Stimulated activated CD4-positive, alpha-beta T cell treated with anti-CD3 and anti-CD28 coated beads, Interleukin-12 subunit alpha, Interleukin-12 subunit beta, amount 100 ng/mL, for 48 hours (primary cell): ENCODE measurements at places on chromosomes 5 and 9.
A peak's percentile ranks its signal among the peaks of the same experiment; 100 is the strongest.

GRCh38 chr9:131545786-131546335 is 538 bp downstream of the PRRT1B start:
- DNase-seq = no peak

GRCh38 chr9:130770679-130771442 is 64.2 kb upstream of the ABL1 start:
- DNase-seq = no peak

DNA sequence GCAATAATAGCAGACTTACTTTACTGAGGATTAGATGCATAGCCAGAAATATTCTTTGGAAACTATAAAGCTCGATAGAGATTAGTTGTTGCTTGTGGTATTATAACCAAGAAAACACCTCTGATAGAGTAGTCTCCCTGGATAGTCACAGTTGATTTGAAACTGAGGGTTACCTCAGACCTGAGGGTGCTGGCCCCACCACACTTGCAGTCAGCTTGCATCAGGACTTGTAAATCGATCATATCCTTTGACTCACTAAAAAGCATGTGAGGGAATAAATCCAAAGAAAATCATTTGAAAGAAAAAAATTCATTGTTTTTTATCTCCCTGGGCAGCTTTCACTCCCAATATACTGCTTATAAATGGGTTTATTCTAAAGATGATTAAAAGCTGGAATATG is 39.4 kb downstream of the GALNT12 start:
- no peak for DNase-seq

DNA sequence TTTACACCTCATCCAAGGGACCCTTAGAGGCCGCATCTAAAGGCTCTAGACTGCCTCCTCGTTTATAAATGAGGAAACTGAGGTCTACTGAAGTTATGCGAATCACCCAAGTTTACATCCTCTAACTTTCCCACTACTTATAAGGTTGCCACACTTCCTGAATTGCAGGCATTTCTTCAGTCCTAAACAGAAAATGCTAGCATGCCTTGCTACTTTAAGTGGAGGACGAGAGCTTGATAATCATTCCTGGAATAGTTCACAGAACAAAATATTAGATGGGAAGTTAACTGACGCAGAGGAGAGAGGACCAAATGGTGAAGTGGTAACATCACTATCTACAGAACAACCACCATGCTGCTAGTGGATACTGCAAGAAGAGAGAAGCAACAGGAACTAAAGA is 85.8 kb downstream of the GNAQ start:
- no peak for DNase-seq

GRCh38 chr5:73373814-73374510 is 74.6 kb downstream of the FOXD1 start:
- DNase-seq = no peak

GRCh38 chr9:694403-695154 is 146.9 kb upstream of the DMRT1 start:
- no peak for DNase-seq

- DNase-seq = no peak
These were observed 9.0 kb downstream of the FXN start for GRCh38 chr9:69044240-69045219.

DNA sequence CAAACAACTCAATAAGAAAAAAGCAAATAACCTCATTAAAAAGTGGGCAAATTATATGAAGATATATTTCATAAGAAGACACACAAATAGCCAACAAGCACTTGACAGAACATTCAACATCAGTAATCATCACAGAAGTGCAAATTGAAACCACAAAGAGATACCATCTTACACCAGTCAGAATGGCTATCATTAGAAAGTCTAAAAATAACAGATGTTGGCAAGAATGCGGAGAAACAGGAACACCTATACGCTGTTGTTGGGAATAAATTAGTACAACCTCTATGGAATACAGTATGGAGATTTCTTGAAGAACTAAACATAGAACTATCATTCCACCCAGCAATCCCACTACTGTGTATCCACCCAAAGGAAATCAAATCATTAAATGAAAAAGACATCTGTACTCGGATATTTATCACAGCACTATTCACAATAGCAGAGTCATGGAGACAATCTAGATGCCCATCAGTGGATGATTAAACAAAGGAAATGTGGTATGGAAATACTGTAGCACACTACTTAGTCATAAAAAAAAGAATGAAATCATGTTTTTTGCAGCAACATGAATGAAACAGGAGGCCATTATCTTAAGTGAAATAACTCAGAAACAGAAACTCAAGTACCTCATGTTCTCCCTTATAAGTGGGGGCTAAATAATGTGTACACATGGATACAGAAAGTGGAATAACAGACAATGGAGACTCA is 106.8 kb upstream of the FST start:
- DNase-seq = no peak

DNA sequence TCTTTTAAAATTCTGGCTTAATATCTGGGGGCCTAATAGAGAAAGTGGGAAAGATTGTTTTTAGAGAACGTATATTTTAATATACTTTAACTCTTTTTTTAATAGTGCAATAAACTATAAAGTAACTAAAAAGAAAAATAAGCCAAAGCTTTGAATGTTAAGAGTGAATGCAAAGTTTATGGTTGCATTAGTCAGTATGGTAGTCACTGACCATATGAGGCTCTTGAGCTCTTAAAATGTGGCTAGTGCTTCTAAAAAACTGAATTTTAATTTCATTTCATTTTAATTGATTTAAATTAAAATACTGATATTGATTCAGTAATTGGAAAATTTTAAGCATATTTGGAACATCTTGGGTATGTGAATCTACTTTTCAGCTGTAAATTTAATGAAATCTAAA is 310.7 kb downstream of the PJA2 start:
- DNase-seq = no peak

DNA sequence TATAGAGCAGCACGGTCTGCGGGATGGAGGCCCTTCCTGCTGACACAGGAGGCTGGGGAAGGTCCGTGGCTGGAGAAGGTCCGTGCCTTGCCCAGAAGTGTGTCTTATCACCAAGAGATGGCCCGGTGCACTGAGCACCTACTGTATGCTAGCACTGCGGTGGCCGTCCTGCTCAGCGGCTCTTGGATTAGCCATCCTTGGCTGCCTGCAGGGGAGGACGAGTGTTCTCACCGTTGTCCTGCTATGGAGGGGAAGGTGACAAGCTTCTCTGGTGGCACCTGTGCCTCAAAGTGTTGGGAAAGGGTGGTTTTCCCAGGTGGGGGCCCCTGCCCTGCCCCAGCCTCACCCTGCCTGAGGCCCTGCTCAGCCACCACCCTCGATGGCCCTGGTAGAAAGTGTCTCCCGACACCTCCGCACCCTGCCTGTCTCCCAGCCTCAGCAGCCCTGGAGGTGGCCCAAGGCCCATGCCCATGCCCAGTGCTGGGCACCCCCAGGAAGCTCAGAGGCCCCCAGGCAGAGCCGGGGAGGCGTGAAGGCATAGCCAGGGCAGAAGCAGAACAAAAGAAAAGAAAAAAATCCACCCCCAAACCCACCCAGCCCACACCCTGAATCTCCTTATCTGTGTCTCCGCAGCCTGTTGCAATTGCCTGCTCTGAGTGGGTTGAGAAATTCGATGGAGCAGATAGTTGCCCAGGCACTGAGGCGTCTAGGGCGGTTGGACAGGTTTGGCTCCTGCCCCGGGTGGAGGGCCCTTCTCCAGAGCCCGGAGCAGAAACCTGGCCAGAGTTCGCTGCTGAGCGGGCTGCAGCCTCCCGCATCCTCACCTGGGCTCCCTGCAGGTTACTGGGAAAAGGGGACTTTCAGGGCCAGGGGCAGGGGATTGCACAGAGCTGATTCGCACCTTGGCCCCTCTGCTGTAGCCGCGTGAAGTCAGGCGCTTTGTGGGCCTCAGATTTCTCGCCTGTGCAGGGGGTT is 30.5 kb downstream of the RXRA start:
- DNase-seq = no peak

DNA sequence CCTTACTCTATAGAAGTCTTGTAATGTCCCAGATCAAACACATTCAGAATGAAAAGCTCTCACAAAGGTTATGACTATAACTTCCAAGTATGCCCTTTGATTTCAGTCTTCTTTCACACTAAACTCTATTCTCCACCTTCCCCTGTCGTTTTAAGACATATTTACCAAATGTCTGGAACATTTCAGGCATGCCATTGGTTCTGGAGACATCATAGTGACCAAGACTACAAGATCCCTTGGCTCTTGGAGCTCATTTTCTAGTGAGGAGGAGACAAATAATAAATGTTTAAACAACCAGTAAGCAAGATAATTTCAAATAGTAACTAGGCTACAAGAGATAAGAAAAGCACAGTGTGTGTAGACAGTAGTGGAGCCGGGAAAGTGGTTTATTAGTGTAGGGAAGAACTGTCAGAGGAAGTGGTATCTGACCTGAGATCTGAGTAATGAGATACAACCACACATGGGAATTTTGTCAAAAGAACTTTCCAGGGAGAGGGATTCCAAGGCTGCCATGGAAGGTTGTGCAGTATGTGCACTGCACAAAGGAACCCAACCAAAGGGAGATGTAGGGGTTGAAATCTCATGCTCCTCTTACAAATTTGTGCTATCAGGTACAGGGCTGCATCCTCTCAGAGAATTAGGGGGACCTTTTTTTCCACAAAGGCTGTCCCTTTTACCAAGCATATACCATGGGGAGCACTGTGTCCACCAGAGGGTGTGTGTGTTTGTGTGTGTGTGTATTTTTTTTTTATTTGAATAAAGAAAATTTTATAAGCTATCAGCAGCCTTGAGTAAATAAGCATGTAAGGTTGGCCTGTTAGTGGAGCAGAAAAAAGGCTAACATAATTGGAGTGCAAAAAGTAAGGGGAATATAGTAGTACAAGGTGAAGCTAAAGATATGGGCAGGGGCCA is 1279.1 kb upstream of the WWC1 start:
- DNase-seq = no peak

DNA sequence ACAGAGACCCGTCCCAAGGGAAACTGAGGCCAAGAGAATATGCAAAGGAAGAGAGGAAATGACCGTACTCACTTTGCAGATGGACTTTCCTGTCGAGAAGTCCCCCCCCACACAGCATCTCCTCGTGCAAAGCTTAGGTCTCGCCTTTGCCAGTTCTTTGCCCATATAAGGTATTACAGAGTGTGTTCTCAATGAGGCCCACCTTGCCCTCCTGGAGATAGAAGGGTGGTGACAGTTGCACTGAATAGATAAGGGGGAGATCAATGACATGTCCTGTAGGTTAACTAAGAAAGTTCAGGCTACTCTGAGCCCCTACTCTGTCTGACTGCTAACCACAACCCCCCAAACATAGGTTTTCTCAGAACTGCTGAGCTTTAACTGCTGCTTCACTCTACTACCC is 68.2 kb upstream of the SPTLC1 start:
- no peak for DNase-seq

GRCh38 chr9:83932011-83932410 is 10.8 kb upstream of the KIF27 start:
- no peak for DNase-seq

- DNase-seq = no peak
These were observed 238.4 kb downstream of the NR2F1-AS1 start for GRCh38 chr5:93342563-93343061.

- DNase-seq = no peak
These were observed 10.7 kb downstream of the SLC35A4 start for GRCh38 chr5:140575309-140575708.

- DNase-seq = no peak
These were observed 90.2 kb upstream of the SH3GL2 start for GRCh38 chr9:17488662-17489061.

GRCh38 chr5:107661038-107661649 is 9.6 kb downstream of the EFNA5 start:
- DNase-seq = no peak

GRCh38 chr5:134422791-134423365 is 11.2 kb upstream of the CDKN2AIPNL start:
- DNase-seq = no peak

DNA sequence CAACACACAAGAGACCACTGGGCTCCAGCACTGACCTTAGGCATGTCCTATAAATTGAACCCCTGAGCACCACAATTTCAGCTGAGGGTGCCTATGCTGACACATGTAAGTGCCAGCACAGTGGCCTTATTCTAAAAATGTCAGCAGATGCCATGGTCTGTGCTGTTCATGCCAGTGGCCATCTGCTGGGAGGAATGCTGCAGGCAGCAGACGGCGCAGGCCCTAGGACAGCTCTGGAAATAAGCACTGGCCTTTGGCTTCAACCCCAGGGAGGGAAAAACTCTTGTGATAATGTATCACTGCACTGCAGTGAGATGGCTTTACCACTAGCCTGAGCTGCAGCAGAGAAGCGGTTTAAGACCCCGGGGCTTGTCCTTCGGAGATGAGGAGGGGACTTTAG is 98.5 kb downstream of the SYK start:
- no peak for DNase-seq

- peak; percentile 80 for DNase-seq
These were observed 33.6 kb upstream of the GLIPR2 start for GRCh38 chr9:36102742-36103495.

DNA sequence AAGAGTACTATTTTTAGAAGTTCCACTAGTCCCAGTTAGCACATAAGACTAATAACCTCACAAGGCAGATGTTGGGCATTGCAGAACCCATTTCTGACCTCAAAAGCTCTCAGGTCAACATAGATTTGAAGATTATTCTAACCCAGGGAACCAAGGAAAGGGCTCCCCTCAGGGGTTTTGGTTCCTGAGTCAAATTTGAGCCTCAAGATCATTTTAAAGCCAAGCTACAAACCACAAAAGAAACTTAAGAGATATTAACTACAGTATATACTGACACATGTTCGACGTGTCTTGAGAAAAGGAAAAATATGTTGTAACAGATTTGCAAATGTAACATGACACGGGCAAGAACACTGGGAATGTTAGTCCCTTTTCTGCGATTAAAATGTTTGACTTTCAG is 88.6 kb downstream of the GNAQ start:
- no peak for DNase-seq

DNA sequence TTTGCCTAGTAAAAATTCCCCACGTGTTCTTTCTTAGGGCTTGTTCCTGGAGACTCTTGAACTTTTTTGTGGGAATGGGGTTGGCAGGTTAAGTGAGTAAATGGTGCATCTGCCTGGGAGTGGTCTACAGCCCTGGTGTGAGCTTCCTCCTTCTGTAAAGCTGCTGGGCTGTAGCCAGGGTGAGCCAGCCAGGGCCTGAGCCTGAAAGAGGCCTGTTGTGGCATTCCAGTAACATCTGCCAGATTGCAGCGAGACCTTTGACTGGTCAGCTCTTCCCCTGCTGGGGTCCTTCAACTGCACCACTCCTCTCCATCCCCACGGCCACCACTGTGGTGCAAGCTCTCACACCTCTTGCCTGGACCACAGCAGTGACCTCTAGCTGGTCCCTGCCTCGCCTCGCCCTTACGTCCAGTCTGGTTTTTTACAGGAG is 47.5 kb downstream of the SLC22A5 start:
- DNase-seq = no peak

- no peak for DNase-seq
These were observed 152.9 kb upstream of the NFIB start for GRCh38 chr9:14466828-14467227.

- DNase-seq = no peak
These were observed 715.2 kb upstream of the ZNF608 start for GRCh38 chr5:125461641-125462072.

DNA sequence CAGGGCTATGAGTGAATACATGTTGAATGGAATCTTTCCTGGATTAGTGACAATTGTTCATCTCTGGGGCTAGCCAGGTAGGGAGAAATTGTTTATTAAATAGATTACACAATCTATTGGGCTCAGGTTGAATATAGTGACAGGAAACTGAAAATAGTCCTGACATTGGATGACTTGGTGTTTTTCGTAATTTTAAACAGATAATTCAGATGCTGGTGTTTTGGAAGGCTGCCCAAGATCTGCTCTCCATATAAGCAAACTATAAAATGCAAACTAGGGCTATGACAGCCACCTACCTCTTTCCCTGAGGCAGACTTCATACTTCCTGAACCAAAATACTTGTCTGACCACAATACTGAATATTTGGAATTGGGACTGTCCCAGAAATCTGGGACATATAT is 99.1 kb downstream of the ENC1 start:
- no peak for DNase-seq

GRCh38 chr5:59317023-59317773 is 576.3 kb downstream of the PDE4D start:
- DNase-seq = no peak
